Stimulated activated CD4-positive, alpha-beta T cell treated with anti-CD3 and anti-CD28 coated beads, TNF-alpha, amount 100 ng/mL, for 24 hours (primary cell): ENCODE measurements at places on chromosomes 16 and 17.

DNA sequence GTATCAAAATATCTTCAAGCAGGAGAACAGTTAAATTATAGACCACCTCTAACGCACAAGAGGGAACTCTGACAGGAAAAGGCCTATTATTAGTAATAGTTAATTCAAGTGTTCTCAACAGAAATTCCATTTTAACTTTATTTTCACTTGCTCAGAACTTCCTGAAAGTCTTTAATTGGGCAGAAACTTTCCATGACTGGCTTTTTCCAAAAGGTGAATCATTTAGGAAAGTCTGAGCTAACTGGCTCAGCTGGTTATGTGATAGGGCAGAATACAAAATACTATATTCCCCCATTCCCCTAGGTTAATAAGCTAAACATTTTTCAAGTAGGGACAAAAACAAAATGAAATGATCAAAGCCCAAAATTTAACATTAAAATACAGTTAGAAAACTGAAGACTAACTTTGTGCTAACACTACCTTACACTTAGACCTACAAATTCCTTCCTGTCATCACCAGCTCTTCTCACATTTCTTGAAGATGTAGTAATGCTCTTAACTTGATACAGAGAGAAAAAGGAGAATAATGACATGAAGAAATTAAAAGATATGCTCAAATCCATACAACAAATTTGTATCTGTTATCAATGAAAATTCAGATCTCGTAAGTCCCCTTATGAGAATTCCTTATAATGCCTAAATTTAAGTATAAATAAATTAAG, 31.0 kb downstream of the CFDP1 start:
- no peak for DNase-seq

- no peak for DNase-seq
These were observed 15.6 kb upstream of the TMEM98 start for GRCh38 chr17:32912218-32912897.

GRCh38 chr16:6836766-6837165, 495.9 kb upstream of the RBFOX1 start:
- DNase-seq, result no peak

GRCh38 chr17:41004397-41004796, 4.5 kb downstream of the KRTAP3-1 start:
- no peak for DNase-seq

- DNase-seq, result no peak
These were observed 32.0 kb upstream of the SNN start for GRCh38 chr16:11636172-11636721.

- no peak for DNase-seq
These were observed 6.9 kb downstream of the KAT7 start for GRCh38 chr17:49795372-49795771.

- no peak for DNase-seq
These were observed 103.7 kb downstream of the XYLT1 start for GRCh38 chr16:17367036-17367435.

GRCh38 chr17:79732804-79733691, 2.3 kb downstream of the ENPP7 start:
- no peak for DNase-seq

DNA sequence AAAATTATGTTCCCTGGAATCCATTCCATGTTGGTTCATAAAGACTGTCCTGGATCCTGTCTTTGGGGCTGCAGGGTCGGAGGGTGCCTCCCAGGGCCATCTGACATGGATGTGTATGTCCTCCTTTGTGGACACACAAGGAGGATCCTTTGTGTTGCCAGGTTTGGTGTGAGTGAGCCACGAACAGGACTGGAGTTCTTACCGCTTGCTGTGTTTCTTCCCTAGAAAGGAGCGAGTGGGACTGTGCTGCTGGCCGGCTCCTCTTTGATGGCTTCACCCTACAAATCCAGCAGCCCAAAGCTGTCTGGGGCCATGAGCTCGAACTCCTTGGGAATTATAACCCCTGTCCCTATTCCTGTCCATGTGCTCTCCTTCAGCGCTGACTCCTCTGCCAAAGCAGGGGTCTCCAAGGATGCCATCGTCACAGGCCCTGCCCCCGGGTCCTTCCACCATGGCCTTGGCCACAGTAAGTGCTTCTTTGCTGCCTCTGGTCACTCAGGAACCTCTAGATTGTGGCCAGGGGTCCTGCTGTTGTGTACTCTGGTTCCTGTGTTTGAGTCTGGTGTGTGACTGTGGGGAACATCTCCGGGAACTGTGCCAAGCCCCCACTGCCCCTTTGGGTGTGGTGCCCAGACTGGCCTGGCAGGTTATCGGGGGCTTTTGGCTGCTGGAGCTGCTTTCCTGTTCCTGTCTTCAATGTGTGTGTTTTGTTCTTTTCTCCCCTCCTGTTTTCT, 29.5 kb downstream of the UBN1 start:
- DNase-seq, result no peak

- no peak for DNase-seq
These were observed 1.2 kb downstream of the NXN start for GRCh38 chr17:978103-979093.

DNA sequence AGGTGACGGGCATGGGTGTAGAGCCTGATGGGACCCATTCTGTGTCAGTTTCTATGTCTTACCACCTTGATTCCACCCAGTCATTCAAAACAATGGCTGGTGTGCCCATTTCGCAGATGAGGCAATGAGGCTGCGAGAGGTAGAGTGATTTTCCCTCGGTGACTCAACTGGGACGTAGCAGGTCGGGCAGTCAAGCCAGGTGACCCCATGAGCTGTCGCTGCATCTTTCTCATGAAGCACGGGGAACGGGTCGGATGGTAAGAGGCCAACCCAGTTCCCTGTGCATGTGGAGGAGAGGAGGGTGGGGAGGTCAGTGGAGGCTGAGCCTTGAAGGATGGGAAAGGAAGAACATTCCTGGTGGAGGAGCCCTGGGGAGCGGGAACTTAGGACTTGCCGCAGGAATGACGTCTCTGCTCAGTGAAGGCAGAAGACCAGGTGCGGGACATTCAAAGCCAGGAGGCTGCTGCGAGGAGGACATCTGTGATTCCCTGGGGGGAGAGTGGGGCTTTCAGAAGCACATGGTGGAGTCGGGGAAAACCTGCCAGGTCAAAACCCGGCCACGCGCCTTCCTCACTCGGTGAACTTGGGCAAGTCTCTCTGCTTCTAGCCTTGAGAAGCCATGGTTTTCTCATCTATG, 1.1 kb downstream of the IL21R start:
- DNase-seq, result no peak

DNA sequence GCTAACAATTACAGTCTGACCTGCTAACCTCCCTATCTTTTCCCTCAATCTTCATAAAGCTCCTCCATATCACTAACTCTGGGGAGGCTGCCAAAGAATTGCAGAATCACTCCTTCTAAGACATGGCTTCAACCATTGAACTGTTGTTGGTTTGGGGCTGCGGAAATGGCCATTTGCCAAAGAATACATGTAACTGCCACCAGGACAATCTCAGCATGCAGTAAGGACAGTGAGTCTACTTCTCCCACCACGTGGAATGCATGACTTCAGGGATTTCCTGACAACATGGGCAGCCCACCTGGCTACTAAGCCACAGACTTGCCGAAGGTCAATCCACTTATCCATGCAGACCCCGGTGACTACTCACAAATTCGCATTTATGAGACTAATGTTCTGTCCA, 104.3 kb upstream of the NUDT7 start:
- no peak for DNase-seq

- peak; percentile 85 for DNase-seq
These were observed at the start of gene CYB5D1 for GRCh38 chr17:7857713-7858521. Gene CYB5D1, plus strand, starts transcription at chr17:7858003. Its CDS starts 132 bp downstream, at chr17:7858135.

GRCh38 chr17:75695141-75695829, 26.0 kb upstream of the ITGB4 start:
- DNase-seq, result no peak

DNA sequence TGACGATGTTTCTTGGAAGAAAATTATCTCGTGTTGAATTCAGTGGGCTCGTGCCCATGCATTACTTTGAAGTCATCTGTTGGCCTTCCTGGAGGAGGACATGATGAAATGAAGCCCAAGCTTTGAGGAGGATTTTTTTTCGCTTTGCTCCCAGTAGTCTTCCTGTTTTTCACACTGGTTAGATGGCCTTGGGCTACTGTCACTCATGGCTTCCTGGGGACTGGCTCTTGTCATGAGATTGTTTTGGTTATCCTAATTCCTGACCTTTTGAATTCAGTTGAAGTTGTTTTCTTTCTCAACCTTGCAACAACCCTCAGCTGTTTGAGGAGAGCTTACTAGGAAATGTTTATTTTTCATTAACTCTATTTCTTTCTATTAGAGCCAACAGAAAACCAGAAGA, 430.7 kb downstream of the HS3ST3B1 start:
- no peak for DNase-seq

DNA sequence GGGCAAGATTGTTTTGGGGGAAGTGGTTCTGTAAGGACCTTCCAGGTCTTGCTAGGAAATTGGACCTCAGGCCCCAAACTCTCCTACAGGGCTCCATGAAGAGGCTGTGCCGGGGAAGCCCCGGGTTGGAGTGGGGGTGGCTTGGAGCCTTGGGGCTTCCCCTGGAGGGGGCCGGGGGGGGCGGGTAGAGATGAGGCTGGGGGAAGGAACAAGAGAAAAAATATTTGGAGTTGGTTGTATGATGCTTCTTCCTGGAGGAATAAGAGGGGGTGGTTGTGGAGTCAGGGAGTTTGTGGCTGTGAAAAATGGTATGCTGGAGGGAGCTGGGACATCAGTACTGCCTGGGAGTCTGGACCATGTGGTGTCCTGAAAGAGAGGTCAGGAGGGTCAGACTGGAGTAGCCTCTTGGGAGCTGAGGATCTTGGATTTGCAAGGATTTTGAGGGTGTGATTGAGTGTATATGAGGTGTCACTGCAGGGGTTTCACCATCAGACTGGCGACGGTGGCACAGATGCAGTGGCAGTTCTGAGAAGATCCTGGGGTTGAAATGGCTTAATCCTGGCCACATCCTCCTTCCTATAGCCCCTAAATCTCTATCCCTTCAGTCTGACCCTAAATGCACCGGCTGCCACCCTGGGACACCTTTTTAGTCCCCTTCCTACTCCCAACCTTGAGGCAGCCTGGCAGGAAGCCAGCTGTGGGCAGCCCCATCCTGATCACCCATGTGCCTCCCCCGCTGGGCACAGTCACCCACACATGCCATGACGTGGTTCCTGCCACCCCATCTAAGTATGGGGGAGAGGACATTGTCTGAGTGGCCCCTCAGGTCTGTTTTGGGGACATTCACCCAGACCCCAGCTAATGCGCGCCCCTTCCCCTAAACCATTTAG, 10.9 kb downstream of the RARA start:
- peak; percentile 55 for DNase-seq

DNA sequence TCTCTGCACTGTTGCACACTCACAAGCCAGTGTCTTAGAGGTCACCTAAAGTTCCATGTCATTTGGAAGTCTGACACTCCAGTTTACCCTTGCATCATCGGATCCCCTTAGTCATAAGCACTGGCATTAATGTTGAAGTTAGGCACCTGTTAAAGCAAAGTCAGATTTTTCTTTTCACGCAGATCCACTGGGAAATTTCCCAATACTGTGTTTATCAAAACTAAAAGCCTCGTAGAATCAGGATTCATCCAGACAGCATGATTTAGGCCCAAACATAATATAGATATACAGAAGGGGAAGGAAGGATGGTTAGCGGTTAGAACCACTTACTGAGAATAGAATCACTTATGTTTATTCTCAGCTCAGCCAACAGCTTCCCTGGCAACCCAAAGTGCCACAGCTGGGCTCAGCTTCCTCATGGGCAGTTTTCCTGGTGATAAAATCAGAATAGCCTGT, 30.1 kb upstream of the HAPSTR1 start:
- DNase-seq, result no peak

DNA sequence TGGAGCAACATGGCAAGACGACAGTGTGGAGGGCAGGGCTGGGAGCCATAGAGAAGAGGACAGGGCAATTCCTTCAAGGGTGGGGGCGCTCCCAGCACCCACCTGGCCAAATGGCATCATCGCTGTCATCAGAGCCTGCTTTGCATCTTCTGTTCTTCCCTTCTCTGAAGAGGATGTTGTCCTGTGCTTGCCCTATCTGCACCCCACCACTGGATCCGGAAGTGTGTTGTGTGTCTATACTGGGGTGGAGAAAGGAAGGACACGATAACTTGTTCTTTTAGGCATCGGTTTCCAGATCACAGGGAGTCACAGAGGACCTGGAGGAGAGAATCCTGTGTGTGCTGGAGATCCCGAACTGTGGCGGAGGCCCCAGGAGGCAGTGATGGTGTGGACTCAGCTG, 25.7 kb upstream of the ANKRD40CL start:
- no peak for DNase-seq

- peak; percentile 65 for DNase-seq
These were observed 410 bp upstream of the HOXB5 start for GRCh38 chr17:48593840-48594537.

GRCh38 chr17:28142305-28142704, 99.8 kb downstream of the NLK start:
- DNase-seq, result no peak

DNA sequence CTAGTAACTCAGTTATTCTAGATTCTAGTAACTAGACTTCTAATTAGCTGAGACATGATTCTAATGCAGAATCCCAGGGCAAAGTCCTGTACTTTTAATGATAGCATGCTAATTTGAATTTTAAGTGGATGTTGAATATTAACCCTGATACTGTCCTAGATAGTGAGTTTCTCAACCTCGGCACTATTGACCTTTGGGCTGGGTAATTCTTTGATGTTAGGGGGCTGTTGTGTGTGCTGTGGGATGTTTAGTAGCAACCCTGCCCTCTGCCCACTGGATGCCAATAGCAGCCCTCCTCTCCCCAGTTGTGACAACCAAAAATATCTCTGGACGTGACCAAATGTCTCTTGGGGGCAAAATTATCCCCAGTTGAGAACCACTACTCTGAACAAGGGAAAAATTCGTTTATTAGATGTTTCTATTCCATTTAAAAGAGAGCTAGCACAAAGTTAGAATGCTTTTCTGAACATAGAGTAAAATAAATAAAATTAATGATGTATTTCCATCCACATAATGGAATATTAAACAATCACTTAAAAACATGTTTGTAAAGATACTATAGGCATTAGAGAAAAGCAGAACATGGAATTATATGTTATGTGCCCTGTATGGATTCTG, 30.2 kb downstream of the SALL1 start:
- DNase-seq, result no peak

DNA sequence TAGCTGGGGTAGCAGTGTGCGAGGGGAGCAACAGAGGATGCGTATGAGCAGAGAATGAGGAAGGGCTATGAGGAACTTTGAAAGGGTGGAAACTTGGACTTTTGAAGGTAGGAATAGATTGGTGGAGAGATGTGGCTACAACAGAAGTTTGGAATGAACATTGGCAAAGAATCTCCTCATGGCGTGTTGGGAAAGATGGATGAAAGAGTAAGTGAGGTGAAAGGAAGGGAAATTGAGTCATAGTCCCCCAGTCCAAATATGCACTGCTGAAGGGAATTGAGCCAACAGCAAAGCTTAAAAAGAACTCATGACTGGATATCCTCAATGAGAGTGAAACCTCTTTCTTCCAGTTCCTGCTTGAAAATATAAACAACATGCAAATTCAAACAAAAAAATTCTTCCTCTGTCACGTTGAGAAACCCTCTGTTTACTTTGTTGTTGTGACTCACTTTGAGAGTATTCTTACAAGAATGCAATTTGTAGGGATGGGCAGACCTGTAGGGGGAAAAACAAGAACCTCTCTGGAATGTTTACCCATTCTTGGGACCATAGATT, 313.2 kb upstream of the KCNJ16 start:
- DNase-seq, result no peak

- DNase-seq, result no peak
These were observed 11.3 kb downstream of the CPNE7 start for GRCh38 chr16:89586853-89587252.

- no peak for DNase-seq
These were observed 1.9 kb upstream of the C16orf74 start for GRCh38 chr16:85752511-85753420.
